ENCODE measurements at places on chromosomes 16 and 17.

GRCh38 chr17:2271985-2272702 lies 31.4 kb downstream of the SMG6 start:
- DNase-seq: no peak

DNA sequence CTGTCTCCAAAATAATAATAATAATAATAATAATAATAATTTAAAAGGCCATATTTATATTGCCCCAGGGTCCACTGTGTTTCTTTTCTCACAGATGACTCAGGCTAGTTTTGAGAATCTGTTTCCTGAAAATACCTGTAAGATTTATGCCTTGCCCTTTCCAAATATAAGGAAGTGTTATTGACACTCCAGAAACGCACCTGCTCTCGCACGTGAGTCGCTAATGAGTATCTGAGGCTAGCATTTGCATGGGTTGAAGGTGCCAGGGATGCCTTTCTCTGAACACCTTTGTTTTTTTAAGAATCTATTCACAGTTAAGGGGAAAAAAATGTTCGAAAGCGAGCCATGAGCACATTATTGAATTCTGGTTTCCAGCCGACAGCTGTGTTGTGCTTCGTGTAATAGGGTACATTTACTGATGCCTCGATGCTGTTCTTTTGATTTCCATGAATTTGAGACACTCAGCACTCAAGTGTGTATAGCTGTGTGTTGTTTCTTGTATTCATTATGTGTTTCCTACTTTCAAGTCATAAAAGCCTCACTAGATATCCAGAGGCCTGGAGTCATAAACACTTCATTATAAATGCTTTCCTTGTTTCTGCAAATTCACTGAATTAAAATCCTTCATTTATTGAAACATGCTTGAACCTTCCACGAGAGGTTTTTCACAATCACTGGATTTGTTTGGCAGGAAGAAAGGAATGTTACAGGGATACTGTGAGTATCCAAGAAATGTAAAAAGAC lies 45.0 kb upstream of the NOL11 start:
- DNase-seq: no peak

DNA sequence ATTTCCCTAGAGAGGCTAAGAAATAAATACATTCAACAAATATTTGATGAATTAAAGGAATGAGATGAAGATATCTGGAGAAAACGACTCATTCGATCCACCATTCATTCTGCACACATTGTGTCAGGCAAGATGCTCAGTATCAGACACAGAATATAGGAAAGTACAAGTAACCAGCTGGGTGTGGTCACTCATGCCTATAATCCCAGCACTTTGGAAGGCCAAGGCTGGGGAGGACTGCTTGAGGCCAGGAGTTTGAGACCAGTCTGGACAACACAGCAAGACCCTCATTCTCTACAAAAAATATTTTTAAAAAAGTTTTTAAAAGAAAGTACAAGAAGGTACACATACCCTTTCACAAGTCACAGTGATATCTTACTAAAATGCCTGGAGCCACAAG lies 42.3 kb downstream of the CRLF3 start:
- no peak for DNase-seq

DNA sequence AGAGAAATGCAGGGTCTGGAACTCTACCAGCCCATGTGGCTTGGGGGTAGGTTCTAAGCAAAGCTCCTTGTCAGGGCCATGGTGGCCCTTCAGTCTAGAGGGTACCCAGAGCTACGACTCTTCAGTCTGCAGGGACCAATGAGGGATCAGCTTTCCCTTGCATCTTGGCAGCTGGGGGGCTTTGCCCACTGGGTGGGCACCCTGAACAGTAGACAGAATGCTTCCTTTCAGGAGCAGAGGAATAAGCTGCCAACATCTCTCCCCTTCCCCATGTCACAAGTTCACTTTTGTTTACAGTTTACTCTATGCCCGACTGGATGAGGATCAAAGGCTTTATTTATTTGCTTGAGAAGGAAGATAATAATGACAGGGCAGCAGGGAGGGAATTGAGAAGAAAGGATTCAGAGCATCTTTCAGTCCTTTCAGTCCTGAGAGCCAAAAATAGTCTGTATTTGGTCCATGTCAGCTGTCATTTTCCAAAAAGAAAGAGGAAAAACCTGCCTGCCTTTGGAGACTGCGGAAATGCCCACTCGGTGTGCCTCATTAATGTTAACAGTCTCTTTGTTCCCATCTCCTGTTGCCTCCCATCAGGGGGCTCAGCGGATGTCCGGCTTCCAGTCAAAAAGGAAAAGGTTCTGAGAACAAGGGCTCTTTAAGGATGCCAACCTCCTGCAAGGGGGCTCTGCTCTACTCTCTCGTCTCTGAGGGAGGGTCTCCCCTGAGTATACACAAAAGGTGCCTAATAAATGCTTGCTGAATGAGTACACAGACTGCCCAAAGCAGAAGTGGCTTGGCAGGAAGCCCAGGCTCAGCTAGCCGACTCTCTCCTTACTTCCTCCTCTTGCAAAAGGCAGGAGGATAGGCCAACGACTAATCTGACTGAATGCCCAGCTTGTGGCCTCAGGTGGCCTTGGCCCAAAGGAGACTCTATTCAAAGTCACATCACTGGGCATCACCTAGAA lies 17.1 kb downstream of the TRAF4 start:
- DNase-seq: peak; percentile 73

- no peak for DNase-seq
Measured at GRCh38 chr16:6427621-6428020, 905.0 kb upstream of the RBFOX1 start.

DNA sequence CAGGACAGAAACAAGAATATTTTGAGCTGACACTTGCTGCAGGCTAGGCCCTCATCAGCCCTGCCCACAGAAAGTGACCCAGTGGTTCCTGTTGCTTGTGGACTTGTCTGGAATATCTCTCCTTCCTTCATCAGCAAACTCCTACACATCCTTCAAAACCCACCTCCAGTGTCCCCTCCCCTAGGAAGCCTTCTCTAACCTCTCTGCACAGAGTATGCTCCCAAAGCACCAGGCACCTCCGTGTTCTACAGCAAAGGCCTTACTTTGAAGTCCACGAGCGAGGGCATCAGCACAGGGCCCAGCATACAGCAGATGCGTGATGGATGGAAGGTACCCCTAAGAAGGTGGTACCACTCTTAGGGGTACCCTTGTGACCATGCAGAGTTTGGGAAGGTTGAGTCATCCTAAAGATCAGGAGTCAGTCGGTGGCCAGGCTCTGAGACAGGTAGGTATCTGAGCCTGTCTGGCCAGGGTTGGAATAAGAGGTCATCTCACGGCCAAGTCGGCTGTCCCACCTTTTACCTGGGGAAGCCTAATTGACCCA lies 2.0 kb downstream of the CCDC102A start:
- no peak for DNase-seq

- DNase-seq: no peak
Measured at GRCh38 chr16:78275420-78275819, 176.0 kb downstream of the WWOX start.

DNA sequence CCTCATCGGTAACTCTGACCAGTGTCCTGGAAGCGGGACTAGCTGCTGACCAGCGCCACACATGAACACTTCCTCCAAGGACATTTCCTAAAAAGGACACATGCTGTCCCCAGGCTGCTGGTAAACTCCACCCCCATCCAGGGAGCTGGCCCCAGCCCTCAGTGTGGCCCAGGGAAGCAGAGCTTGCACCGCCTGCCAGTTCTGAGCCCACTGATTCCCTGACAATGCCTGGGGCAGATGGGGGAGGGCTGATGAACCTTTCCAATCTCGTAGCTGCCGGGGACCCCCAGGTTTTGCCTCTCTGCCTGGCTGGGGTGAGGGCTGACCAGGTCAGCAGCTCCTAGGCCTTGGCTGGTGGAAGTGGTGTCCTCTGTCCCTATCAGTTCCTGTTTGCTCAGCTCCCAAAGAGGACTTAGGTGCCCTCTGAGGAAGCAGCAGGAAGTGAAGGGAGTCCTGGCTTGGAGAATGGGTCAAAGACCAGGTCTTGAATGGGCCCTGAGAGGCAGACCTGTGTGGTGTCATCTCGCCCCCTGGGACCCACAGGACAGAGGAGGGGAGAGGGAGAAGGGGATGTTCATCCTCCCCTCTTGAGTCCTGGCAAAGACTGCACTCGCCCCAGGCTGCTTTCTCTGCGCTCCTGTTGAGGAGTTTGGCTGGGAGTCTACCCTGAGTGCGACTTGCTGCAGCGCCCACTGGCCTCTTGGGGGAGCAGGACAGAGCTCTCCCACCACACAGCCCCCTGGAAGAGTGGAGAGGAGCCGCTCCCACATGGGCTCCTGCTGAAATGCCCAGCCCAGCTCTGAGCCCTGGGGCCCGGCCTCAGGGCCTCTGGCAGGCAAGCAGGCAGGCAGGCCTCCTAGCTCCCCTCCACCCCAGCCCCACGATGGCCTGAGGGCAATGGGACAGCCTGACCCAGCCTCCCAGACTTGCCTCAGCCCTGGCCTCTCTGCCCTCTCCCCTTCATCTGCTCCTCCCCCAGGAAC lies 16.8 kb downstream of the PDK2 start:
- DNase-seq: peak; percentile 8

GRCh38 chr16:56549161-56549560 lies 15.7 kb upstream of the MT4 start:
- DNase-seq: no peak

DNA sequence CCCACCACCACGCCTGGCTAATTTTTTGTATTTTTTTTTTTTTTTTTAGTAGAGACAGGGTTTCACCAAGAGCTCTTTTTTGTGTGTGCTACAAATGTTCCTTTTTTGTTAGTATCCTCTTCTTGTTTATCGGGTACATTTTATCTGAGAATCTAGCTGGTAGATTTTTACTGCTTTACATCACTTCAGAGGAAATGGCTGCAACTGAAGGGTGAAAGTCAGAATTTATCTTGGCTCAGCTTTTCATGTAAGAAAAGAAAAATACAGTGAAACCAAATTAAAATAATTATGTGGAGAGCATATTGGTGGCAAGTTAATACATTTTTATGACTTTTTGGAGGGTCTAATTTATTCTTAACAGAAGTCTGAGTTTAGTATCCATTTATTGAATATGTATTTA lies 26.0 kb downstream of the CBFB start:
- no peak for DNase-seq

GRCh38 chr17:82475458-82475857 lies 16.9 kb downstream of the NARF start:
- no peak for DNase-seq

DNA sequence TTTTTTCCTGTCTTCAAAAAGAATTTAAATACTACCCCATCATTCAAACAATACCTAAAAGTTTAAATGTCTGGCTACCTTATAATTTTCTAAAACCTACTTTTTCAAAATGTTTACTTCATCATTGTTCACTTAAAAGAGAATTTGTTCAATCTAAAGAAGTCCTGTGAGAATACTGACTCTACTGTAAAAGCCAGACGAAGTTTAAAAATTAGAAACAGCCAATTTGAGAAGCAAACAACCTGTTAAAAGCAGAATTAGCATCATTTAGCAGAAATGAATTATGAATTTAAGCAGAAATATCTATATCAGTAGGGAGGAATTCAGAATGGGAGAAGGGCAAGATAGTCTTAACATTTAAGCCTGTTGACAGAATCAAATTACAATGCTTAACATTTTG lies 2.1 kb downstream of the SKA2 start:
- no peak for DNase-seq

DNA sequence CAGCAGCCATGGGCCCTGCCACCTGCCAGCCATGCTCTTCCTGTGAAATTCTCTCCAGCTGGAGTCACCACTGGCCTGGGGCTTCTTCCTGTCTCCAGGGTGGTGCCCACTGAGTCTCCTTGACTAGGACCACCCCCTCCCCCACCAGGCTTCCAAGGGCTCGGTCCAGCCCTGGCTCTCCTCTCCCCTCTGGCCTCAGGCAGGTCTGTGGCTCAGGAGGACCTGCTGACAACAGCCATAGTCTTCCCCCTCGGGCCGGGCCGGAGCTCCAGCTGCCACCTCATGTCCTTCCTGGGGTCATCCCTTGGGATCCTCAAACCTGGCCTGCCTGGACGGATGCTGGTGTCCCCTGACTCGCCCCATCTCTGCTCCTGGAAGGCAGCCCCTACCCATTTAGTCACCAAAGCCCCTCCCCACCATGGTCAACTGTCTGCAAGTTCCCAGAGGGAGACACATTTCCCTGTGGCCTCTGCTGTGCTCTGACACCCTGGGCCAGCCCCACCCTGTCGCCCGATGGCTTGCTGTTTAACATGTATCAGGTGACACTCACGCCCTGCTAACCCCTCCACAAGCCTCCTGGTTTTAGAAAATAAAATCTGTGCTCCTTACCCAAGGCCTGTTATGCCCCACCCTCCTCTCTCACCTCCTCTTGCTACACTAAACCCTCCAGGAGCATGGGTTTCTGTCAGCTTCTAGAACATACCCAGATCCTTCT lies 186.2 kb downstream of the RBFOX3 start:
- DNase-seq: no peak

GRCh38 chr16:75292691-75293090 lies 41.3 kb upstream of the BCAR1 start:
- DNase-seq: no peak

- DNase-seq: no peak
Measured at GRCh38 chr16:10965440-10966061, 21.2 kb downstream of the CLEC16A start.

DNA sequence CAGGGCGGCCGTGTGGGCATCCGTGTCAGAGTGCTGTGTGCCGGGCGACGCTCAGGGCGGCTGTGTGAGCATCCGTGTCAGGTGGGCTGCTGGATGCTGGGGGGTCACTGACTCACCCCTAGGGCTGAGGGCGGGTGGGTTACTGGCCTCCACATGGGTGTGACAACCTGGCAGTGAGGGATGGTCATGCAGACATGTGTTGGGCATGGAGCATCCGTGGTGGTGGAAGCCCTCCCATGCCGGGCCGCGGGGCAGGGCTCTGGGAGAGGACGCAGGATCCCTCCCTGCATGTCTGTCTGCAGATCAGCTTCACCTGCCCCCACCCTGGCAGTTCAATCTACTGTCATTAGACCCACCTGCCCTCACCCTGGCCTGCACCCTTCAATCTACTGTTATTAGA lies 56.3 kb downstream of the METRNL start:
- DNase-seq: no peak

DNA sequence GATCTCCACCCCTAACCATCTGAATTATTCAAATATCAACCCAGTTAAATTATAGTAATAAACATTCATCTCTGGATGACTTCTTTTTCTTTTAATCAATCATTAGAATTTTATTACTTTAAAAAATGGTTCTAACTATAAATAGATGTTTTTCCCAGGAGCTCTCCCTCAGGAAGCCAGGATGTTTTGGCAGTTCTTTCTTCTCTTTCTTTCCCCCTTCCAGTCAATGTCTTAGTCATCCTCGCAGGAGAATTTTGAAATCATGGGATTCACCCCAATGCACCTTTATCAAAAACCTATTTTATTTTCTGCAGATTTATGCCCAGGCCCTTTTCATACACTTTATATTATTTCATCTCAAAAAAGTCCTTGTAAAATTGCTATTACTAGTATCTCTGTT lies 711.6 kb downstream of the CDH11 start:
- DNase-seq: no peak

DNA sequence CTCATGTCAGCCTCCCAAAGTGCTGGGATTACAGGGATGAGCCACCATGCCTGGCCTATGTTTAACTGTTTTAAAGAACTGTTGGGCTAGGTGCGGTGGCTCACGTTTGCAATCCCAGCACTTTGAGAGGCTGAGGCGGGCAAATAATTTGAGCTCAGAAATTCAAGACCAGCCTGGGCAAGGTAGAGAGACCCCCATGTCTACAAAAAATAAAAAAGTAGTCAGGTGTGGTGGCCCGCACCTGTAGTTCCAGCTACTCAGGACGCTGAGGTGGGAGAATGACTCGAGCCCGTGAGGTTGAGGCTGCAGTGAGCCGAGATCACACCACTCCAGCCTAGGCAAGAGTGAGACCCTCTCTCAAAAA lies 1.9 kb upstream of the ITGAL start:
- DNase-seq: no peak

- DNase-seq: no peak
Measured at GRCh38 chr17:29570521-29570920, 2.0 kb downstream of the TP53I13 start.
